ENCODE measurements at places on chromosomes 5 and 9.

- DNase-seq: no peak
These were observed 38.9 kb downstream of the COL5A1 start for GRCh38 chr9:134680393-134681060.

DNA sequence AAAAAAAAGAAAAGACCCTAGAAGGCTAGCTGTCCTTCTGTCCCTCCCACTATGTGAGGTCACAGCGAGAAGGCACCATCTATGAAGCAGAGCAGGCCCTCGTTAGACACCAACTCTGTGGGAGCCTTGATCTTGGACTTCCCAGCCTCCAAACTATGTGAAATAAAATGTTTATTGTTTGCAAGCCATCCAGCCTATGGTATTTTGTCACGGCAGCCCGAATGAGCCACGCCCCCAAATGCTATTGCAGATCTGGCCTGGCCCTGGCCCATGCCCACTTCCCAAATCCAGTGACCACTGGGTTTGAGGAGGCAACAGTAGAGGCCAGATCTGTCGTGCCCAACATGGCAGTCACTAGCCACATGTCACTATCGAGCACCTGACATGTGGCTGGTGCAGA lies 10.8 kb downstream of the STK10 start:
- no peak for DNase-seq

DNA sequence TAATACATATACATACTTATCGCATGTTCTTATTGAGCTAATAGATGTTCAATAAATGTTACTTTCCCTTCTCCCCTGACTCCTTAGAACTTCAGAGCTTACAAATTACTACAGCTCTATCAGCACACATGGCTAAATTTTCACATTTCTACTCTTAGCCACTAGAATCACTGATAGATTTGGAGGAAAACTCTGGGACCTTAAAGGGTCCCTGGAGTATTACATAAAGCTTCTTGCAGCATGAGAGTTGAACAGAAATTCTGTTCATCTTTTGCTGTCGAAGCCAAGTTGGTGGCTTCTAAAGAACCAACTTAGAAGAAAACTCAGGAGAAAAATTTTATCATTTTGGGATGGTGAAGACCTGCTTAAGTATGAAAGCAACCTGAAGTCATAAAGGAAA lies 15.5 kb downstream of the B4GALT1 start:
- DNase-seq: no peak

DNA sequence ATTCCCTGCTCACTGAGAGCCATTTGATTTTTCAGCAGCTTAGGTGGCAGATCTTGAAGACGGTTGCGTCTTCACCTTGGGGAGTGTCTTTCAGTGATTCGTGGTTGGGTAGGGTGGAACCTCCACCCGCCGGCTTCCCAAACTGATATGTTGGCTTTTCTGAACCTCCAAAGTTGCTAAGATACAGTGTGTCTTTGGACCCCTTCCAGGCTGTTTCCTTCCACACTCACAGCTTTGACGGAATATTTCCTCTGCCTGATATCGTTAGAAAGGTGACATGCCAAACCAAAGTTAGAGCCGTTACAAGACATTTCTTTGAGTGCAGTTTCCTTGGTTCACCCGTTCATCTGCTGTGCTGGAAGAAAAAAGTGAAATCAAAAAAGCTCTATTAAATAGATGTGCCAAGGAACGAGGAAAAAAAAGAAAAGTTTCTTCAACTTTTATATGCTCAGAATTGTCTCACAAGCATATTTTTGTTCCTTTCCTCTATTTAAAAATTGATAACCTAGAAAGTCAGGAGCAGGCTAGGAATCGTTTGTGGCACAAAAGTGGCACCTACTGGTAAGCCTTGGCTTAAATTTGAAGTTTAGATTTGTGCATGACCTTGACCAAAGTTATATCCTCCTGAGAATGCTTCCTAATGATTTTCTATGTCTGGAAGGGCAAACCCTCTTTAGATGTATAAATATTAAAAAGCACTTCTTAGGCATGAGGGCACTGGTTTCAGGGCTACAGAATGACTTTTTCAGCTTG lies 270.7 kb upstream of the WWC1 start:
- DNase-seq: no peak

Data from activated T-cell treated with anti-CD3 and anti-CD28 coated beads for 48 hours (primary cell).